ENCODE measurements at places on chromosomes 3 and 15.

DNA sequence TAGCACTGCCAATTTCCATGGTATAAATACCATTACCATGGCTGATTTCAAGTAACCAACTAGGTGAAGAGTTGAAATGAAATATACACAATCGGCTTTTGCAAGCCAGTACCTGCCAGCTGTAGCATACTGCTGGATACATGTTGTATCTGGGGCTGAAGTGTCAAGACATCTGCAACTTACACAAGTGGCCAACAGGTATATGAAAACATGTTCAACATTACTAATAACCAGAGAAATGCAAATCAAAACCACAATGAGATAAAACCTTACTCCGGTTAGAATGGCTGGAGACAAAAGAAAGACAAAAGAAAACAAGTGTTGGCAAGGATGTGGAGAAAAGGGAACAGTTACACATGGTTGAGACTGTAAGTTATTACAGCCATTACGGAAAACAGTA is 11.6 kb downstream of the ATOSA start:
- DNase-seq: no peak

GRCh38 chr3:31116651-31117050 is 222.2 kb upstream of the GADL1 start:
- DNase-seq: no peak

- DNase-seq: no peak
Measured at GRCh38 chr15:31255732-31256377, 70.8 kb upstream of the KLF13 start.

- no peak for DNase-seq
Measured at GRCh38 chr15:31330836-31331235, 4.2 kb downstream of the KLF13 start.

DNA sequence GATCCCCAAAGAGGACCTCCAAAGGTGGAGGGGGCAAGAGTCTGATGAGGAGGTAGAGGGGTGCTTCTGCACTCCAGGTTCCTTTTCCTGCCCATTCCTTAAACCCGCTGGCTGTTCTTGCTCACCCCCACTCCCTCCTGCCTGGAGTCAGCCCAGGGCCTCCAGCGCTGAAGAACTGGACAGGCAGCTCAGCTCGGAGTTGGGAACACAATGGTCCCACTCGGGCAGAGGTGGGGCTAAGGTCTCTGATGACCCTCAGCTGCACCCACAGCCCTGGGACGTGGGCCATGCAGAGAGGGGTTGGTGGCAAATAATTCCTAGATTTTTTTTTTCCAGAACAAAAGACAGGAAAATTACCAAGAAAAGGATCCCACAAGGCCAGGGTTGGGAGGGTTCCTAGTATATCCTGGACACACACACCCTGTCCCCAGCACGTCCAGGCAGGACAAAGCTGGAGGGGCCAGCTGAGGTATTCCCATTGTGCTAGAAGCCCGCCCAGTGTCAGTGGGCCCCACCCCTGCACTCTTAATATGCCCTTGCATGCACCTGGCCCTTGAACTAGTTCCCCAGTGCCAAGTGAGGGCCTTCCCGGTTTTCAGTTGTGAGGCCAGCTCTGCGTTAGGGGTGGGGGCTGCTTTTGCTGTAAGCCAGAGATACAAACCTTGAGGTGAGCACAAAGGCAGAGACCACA is 22.1 kb upstream of the IP6K2 start:
- no peak for DNase-seq

- DNase-seq: no peak
Measured at GRCh38 chr3:32379831-32380500, 11.7 kb upstream of the CMTM7 start.

- peak; percentile 82 for DNase-seq
Measured at GRCh38 chr15:74723754-74724334, 1.5 kb downstream of the CYP1A1 start.

DNA sequence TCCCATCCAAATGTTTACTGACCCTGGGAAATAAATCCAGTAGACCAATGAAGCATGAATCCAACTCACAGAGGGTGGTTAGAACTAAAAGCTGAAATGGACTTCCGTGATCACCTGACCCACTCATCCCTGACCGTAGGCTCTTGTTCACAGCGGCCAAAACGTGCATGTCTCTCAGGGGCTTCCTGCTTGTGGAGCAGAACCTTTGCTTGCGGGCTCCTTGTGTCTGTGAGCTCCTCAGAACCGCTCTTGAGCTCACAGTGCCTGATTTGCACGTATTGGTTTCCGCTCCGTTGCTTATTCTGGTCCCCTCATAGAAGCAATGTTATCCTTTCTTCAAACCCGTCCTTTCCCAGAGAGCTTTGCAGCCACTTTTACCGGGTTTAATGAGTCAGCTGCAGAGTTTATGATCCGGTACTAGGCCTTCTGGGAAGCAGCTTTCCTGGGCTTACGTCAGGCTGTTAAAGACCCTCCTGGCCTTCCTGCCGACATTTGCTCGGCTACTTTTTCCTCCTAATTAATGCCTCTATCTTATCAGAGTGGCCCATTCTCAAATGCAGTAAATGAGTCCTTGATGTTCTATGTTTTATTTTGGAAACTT is 35.4 kb downstream of the LIPC start:
- peak; percentile 75 for DNase-seq

DNA sequence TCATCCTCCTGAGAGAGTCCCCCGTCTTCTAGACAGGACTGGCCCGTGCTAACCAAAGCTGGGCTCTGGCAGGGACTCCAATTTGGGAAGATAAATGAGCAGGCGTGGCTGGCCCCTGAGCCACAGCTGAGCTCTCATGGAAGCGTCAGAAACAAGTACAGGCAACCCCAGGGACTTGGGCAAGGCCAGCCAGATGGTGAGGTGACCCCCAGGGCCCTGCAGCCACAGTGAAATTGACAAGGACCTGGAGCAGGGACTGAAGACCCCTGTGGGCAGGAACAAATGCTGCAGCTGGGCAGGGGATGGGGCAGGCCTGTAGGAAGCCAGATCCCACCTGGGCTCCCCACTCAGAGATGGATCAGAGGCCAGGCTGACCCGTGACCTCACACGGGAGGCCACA is 32.8 kb upstream of the CGNL1 start:
- no peak for DNase-seq

- DNase-seq: no peak
Measured at GRCh38 chr15:85453144-85453872, 72.9 kb downstream of the AKAP13 start.

GRCh38 chr3:30631243-30631904 is 25.0 kb downstream of the TGFBR2 start:
- no peak for DNase-seq

DNA sequence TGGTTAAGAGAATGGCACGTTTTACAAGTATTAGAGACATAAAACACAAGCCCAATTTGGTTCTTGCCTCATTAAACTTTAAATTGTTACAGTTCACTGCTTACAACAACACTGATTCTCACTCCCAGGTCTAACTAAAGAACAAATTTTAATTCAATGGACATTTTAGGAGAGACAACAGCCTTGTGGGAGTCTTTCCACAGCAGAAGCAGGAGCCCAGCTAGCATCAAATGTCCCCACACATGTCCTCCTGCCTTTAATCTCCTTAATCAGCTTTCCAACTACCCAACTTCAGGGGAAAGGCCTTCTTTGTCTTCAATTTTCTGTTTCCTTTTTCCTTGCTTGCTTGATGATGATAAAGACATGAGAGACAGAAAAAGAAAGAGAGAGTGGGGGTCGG is 287.8 kb upstream of the WNT5A start:
- DNase-seq: no peak

- peak; percentile 2 for DNase-seq
Measured at GRCh38 chr3:39724233-39724846, 85.1 kb upstream of the MYRIP start.

DNA sequence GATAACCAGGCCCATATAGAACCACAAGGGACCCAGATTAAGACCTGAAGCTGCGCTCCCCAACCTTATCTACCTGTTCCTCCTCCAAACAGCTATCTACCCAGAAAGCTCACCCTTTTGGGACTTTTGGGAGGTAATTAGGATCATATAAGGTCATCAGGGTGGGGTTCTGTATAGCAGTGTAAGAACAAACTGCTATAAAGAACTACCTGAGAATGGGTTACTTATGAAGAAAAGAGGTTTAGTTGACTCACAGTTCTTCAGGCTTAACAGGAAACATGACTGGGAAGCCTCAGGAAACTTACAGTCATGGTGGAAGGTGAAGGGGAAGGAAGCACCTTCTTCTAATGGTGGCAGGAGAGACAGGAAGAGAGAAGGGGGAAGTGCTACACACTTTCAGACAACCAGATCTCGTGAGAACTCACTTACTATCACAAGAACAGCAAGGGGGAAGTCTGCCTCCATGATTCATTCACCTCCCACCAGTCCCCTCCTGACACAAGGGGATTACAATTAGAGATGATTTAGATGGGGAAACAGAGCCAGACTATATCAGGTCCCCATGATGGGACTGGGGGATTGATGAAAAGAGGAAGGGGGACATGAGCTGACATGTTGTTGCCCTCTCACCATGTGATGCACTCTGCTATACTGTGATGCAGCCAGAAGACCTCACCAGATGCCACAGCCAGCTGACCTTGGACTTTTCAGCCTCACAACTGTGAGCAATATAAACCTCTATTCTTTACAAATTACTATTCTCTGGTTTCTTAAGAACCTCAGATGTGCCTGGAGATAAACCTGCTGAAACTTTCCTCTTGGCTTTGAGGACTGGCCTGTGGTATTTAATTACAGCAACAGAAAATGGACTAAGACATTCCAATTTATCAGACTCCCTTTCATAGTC is 15.3 kb upstream of the FMN1 start:
- DNase-seq: no peak

DNA sequence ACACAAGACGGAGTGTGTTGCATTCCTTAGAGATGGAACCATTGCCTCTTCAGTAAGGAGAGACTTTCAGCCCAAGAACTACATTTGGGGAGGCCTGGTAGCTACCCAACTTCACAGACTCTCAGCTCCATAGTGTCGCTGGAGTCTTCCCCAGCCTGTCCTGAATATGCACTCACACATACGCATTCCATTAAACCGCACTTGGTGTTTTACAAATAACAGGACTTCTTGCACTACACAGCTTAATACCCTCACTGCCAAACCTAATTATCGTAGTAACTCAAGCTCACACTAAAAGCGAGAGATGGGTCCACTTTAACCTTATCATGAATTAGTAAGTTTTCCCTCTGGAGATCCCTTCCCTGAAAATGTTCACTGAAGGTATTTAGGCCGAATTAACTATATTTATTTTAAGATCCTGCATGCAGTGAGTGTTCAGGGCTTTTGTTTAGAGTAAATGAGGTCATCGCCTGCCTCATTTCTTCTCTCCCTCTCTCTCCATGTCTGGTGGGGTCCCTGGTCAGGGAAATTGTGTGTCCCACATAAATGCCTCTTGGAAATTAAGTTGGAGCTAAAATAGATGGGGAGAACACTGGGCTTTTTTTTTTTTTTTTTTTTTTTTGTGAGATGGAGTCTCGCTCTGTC is 171.9 kb downstream of the FAM43A start:
- DNase-seq: no peak

DNA sequence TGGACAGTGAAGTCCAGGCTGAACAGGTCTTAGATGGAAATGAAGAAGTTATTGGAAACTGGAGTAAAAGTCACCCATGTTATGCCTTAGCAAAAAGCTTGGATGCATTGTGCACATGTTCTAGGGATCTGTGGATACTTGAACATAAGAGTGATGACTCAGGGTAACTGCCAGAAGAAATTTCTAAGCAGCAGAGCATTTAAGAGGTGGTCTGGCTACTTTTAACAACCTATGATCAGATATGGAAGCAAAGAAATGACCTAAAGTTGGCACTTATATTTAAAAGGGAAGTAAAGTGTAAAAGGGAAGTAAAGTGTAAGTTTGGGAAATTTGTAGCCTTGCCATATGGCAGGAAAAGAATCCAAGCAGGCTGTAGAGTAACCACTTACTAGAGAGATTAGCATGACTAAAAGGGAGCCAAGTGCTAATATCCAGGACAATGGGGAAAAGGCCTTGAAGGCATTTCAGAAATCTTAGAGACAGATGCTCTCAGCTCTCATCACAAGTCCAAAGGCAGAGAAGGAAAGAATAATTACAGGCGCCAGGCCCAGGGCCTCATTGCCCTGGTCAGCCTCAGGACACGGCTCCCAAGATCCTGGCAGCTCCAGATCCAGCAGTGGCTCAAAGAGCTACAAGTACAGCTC is 73.9 kb upstream of the KCNH8 start:
- no peak for DNase-seq

GRCh38 chr15:45710657-45711056 is 75.8 kb downstream of the SQOR start:
- DNase-seq: peak; percentile 87

GRCh38 chr3:176927706-176928581 is 269.3 kb downstream of the TBL1XR1 start:
- DNase-seq: no peak

DNA sequence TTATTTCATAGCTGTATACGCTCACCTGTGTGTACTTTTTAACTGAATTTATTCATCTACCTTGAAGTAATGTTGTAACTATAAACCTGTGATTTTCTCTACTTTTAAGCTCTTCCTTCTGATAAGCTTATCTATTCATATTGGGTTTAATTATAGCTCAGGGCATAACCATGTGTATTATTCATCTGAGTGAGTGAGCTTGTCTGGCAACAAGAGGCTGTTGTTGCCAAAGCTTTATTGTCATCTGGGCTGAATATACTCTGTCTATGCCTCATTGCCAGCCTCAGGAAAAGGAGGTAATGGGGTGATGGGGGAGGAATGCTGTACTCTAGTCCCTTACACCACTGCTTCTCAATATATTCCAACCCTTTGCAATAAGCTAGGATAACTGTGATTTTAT is 292.4 kb downstream of the UBE2E2 start:
- DNase-seq: no peak

DNA sequence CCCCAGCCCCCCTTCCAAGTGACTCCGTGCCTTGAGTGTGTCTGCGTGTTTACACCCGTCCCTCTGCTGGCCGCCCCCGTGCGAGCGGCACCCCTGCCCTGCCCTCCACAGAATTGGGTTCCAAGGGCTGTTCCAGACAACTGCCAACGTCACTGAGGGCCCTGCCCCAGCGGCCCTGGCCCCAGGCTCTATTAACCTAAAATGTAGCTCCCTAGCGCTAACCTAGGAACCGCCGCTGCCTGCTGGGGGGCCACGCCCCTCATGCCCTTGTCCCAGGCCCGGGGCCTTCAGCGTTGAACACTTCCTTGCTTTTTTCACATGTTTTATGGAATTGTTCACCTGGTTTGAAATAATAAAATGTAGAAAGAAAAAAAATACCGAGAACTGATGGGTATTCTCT is 10.0 kb upstream of the SEMA3B start:
- no peak for DNase-seq

GRCh38 chr3:33167716-33168336 is 50.8 kb downstream of the SUSD5 start:
- no peak for DNase-seq

DNA sequence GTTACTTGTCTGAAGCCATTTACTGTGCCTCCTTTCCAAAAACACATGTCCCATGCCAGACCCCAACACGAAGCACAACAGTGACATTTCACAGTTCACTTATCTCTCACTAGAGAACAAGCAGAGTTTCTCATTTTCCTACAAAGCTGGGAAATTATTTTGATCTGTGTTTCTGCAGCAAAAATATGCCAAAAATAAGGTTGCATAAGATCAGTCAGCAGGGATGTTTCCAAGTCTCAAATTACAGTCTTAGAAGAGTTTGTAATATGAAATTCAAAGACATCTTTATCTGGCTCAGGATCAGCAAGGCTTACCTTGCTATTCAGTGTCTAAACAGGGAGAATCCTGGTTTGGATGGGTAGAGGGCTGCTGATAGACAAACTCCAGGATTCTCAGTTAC is 75.5 kb downstream of the GJD2 start:
- no peak for DNase-seq

GRCh38 chr15:99542828-99543227 is 23.0 kb upstream of the MEF2A start:
- DNase-seq: no peak

- no peak for DNase-seq
Measured at GRCh38 chr3:72630327-72630968, 217.8 kb downstream of the SHQ1 start.

Data from DMS53 (cell line).